ENCODE measurements at places on chromosomes 2 and 18.

GRCh38 chr2:236661061-236661761, 91.6 kb downstream of the ACKR3 start:
- no peak for DNase-seq

DNA sequence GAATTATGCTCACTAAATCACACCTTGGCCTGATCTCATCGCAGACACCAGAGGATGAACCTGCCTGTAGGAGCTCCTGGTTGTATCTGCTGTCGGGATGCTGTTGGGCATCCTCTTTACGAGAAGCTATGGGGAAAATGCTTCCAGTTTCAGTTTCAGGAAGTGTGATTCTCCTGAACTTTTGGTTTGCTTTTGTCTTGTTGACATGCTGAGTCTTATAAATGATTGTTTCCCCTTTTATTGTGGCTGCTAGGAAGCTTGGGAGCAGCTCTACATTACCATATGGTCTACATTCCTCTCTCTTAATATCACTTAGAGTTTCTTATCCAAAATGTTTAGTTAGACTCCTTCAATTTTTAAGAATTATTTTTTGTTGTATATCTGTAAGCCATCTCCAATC, 227.5 kb downstream of the MTX2 start:
- no peak for DNase-seq

DNA sequence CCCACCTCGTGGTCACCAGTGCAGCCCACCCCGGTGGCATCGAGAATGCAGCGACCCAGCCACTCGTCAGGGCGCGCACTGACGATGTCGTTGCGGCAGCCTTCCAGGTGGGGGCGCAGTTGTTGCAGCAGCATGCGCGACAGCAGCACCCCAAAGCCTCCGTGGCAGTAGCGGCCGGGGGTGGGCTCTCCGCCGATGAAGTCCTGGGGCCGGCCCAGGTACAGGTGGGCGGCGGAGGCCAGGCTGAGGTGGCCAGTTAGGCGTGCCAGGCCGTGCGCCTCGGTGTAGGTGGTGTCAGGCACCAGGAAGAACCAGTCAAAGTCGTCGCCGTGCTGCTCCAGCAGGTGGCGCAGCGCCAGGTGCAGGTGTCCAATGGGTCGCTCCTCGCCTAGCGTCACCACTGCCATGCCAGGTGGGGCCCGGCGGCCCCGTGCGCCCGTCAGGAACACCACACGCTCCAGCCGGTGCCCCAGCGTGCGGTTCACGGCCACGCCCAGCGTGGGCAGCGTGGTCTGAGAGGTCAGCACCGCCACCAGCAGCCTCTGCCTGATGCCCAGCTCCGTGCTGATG, 1.9 kb downstream of the CHPF start:
- no peak for DNase-seq

- DNase-seq = no peak
These were observed 5.8 kb downstream of the NT5DC4 start for GRCh38 chr2:112726487-112727190.

- no peak for DNase-seq
These were observed 18.0 kb downstream of the FZD7 start for GRCh38 chr2:202051499-202052161.

GRCh38 chr2:127506510-127506909, 19.8 kb downstream of the IWS1 start:
- no peak for DNase-seq

DNA sequence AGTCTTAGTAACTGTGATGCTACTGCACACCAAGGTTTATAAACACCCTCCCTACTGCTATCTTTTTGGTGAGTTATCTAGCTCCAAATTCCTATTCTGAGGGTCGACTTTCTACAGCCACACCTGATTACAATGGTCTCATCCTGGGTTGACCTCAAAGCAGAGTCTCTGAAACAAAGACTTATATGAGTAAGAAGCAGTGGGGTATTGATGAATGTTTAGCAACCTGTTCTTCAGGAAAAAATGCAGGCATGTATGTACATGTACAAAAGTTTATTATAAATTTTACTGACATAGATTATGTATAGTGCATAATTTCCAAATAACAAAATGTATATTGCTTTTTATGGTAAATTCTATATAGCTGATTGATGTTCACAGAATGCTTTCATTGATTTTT, 51.6 kb upstream of the FMNL2 start:
- no peak for DNase-seq

DNA sequence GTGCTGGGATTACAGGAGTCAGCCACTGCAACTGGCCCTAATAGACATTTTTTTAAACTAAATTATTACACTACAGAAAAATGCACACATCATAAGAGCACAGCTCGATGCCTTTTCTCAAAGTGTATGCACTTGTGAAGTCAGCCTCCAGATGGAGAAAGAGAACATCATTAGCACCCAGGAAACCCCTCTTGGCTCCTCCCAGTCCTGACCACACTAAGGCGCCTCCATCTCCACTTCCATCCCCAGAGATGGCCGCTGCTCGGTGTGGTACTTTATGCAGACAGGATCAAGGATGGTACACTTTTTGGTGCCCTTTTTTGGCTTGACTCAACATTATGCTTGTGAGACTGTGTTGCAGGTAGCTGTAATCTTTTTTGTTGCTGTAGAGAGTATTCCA, 34.8 kb downstream of the RRM2 start:
- no peak for DNase-seq

- DNase-seq = no peak
These were observed 127.7 kb downstream of the TNS1 start for GRCh38 chr2:217875138-217875537.

DNA sequence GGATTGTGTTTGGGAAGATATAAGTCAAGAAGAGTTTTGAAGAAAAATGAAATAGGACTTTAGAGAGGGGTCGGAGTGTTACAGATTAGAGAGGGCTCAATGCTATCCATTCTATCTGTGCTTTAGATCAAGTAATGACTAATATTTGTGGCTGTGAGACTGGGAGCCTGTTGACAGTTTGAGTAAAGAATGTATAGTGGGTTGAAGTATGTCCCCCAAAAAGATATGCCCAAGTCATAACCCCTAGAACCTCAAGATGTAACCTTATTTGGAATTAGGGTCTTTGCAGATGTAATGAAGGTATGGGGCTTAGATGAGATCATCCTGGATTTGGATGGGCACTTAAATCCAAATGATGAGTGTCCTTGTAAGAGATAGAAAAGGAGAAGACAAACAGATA, 55.3 kb upstream of the SERPINE2 start:
- DNase-seq = no peak

DNA sequence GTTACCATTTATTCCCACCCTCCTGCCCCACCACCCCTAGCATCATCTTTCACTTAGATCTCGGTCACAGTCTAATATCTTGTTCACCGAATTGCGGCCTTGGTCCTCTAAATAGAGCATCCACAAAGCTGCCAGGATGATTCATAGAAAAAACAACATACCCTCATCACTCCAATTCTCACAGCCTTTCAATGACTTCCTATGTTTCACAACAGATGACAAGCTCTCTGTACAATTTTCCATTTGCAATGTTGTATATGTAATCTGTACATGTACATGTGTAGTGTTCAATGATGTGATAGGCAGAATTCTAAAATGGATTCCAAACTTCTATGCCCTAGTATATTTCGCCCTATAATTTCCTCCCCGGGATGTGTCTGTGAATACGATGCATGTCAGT, 675.6 kb upstream of the CELF4 start:
- DNase-seq = no peak

DNA sequence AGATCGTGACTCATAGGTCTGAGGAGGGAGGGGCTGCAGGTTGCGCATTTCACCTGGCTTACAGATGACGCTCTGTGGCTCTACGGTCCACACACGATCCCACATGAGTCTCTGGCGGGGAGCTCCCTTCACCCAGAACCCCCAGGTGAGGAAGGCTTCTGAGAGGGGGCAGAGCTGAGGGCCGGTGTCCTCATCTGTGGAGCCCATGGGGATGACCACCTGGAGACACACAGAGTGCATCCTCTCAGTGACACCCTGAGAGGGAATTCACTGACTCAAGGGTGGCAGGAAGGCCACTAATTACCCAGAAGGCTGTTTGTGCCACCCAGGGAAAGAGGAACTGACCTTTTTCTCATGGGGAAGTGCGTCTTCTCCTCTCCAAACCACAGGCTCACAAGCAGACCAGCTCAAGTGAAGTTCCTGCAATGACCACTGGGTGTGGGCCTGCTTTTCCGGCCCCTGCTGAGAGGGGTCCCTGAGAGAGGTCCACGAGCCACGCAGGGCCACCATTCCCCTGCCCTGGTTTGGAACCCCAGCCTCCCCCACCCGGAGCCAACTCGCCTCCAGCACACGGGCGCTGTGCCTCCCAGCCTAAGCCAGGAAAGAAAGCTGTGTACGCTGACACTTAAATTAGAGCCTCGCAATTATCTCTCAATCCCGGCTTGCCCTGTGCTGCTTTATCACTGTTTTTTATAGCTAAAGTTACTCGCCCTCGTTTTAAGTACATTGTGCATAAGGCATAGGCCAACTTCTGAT, 114.1 kb downstream of the BCL11A start:
- no peak for DNase-seq
